ENCODE measurements at places on chromosomes 7 and 10. TPM values are rescaled to one million over a fixed set of nuclear protein-coding genes. Genes with fewer than 3 reads are reported as not detected.

Gene GARIN1A
- total RNA-seq, result 0.52 TPM

Gene ELN
- 107 TPM for total RNA-seq

Gene GNA12
- total RNA-seq, result 9.9 TPM

Gene DUSP5
- 5.2 TPM for total RNA-seq
